Activated T-cell treated with anti-CD3 and anti-CD28 coated beads, Interleukin-2, amount 50 U/mL, for 72 hours (primary cell): ENCODE measurements at places on chromosomes 2 and 18. TPM values are rescaled to one million over a fixed set of nuclear protein-coding genes. Genes with fewer than 3 reads are reported as not detected.

Gene ABHD1
- total RNA-seq: 0.72 TPM

Gene CIB4
- not detected for total RNA-seq

Gene ABCG5
- not detected for total RNA-seq

Gene ALPI
- total RNA-seq: not detected

Gene SCYGR4
- not detected for total RNA-seq

Gene ICA1L
- 14.0 TPM for total RNA-seq

Gene GREB1L
- total RNA-seq: not detected

Gene C1QL2
- total RNA-seq: not detected

Gene NGEF
- total RNA-seq: 0.55 TPM

Gene REG1A
- total RNA-seq: not detected

Gene SLC30A3
- 1.5 TPM for total RNA-seq

Gene HOXD12
- not detected for total RNA-seq

Gene ITGB1BP1
- total RNA-seq: 132 TPM

Gene KIF1A
- 28.8 TPM for total RNA-seq

Gene UGT1A3
- not detected for total RNA-seq

Gene ZNF385B
- total RNA-seq: not detected

Gene STAT1
- 563 TPM for total RNA-seq

Gene TET3
- 18.6 TPM for total RNA-seq

Gene TGOLN2
- total RNA-seq: 102 TPM

Gene KYNU
- total RNA-seq: 0.14 TPM

Gene COL4A3
- not detected for total RNA-seq

Gene HSPD1
- total RNA-seq: 635 TPM

Gene DPYSL5
- total RNA-seq: not detected

Gene YPEL5
- total RNA-seq: 94.3 TPM

Gene UGT1A6
- total RNA-seq: not detected

Gene TOGARAM2
- total RNA-seq: 4.0 TPM

Gene ACAA2
- 79.0 TPM for total RNA-seq

Gene EMILIN1
- 1.0 TPM for total RNA-seq

Gene SRD5A2
- total RNA-seq: not detected

Gene RAB6D
- total RNA-seq: not detected

Gene RIT2
- not detected for total RNA-seq

Gene NCK2
- total RNA-seq: 159 TPM

Gene SOX11
- not detected for total RNA-seq

Gene POTEI
- total RNA-seq: not detected

Gene NCKAP1
- 9.3 TPM for total RNA-seq

Gene TMEM18
- total RNA-seq: 32.5 TPM

Gene LRP2
- 0.70 TPM for total RNA-seq

Gene PLEKHB2
- total RNA-seq: 53.8 TPM

Gene IL36RN
- total RNA-seq: not detected

Gene TEX44
- total RNA-seq: not detected
